ENCODE measurements at places on chromosomes 11 and 22.
A peak's percentile ranks its signal among the peaks of the same experiment; 100 is the strongest.

- no peak for DNase-seq
Observed at GRCh38 chr22:39937906-39938305, 22.3 kb upstream of the TMA7B start.

GRCh38 chr11:7471071-7471470 is 14.2 kb upstream of the OLFML1 start:
- DNase-seq = no peak

- DNase-seq = no peak
Observed at GRCh38 chr11:12089473-12089872, 20.9 kb upstream of the MICAL2 start.

GRCh38 chr11:640021-640706 is 3.1 kb downstream of the DRD4 start:
- no peak for DNase-seq

- no peak for DNase-seq
Observed at GRCh38 chr11:26753723-26754504, 32.1 kb upstream of the SLC5A12 start.

GRCh38 chr11:501001-501682 is 5.9 kb downstream of the RNH1 start:
- no peak for DNase-seq

GRCh38 chr11:78727816-78728215 is 153.2 kb upstream of the NARS2 start:
- no peak for DNase-seq

GRCh38 chr11:119511614-119512306 is 88.8 kb upstream of the THY1 start:
- DNase-seq = no peak

DNA sequence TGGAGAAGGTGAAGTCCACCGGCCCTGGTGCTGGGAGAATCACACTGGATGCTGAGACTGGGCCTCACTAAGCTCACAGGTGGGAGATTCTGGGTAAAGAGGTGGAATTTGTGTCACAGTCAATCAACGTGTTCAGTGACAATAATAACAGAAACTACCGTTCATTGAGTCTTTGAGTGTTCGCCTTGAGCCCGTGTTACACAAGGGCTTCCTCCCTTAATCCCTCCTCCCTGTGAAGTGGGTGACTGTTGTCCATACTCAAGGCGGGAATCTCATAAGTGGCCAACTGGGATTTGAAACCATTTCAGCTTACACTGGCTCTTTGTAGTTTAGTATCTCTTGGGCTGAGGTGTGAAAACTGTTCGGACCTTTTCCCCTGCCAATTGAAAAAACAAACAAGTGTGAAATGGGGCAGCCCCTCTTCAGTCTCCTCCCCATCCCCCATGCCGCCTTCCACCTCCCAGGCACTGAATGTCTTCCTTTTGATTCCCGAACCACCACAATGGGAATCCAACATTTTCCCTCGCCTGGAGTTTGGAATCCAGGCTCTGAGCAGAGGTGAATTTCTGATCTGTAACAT is 502.4 kb downstream of the MIAT start:
- DNase-seq = no peak

GRCh38 chr22:19478045-19478900 is 720 bp downstream of the UFD1 start:
- no peak for DNase-seq

DNA sequence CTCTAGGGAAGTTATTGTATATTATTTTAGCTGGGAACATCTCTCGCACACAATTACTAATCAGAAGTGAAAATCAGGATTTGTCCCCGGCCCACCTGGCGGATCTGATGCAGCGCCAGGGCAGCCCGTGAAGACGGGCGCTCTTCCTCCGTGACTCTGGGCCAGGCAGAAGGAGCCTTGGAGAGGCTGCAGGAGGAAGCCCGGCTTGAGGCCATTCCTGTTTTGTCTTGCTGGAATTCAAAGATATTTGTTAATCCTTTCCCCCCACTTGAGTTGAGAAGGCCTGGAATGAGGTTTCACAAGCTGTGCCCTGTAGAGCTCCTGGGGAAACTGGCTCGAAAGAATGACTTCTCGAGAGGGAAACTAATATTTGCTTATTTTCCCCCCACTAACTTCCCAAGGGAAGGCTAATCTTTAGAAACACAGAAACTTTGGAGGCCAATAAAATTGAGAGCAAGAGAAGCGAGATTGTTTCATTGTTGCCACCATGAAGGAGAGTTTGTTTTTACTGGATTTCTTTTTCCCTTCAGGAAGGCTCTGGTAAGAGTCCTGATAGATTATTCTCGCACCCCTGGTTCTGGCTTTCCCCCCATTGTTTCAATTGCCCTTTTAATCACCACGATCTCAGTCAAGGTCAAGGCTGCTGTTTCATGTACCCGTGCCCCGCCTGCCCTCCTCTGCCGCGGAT is 92.8 kb upstream of the SEPTIN5 start:
- DNase-seq = no peak

DNA sequence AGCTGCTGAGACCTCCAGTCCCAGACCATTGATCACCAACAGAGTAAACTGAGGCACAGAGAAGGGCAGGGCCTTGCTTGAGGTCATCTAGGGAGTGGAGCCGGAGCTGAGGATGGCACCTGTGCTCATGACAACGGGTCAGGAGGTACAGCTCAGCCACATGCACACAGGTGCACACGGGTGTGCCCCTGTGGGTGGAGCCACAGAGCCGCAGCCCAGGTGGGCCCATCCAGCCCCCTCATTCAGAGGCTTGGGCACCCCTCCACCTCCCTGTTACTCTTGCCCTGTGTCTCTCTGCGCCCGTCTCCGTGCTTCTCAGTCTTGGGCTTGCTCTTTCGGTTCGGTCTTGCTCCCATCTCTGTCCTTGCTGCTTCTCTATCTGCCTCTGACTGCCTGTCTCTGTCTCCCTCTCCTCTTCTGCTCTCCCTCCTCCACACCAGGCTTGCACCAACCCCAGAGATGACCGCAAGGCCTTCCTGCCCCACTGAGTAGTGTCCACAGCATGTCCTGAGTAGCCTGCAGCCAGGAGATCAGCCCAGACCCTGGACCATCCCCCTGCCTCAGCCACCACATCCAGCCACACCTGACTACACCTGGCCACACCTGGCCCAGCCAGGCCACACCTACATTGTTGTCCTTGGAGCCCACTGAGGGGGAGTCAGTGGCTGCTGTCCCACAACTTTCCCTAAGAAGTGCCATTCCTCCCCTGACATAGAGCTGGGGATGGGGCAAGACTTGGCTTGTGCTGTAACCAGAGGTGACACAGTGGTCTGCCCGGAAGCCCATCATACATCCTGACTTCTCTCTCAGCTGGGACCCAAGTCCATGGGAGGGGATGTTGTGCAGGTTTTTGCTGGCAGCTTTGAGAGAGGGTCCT is 39.3 kb upstream of the CRYBB3 start:
- no peak for DNase-seq

- no peak for DNase-seq
Observed at GRCh38 chr11:69497221-69497787, 15.8 kb downstream of the LINC01488 start.

GRCh38 chr22:23151827-23152226 is 6.5 kb downstream of the RAB36 start:
- DNase-seq = no peak

DNA sequence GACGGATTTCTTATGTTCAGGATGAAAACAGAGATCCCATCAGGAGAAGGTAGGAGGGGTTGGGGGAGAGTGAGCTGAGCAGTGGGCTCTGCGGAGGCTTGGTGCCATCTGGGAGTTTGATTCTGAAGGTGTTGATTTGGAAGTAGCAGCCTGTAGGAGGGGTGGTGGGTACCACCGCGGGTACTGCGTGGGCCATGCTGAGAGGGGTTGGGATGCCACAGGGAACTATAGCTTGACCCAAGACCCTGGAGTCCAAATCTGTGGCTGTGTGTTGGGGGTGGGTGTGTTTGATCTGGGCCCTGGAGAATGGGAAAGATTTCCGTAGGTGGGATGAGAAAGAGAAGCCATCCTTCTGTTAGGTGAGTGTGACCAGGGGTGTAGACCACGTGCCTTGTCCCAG is 5.0 kb downstream of the INCENP start:
- no peak for DNase-seq

GRCh38 chr22:17346578-17346977 is 22.7 kb upstream of the CECR2 start:
- DNase-seq = no peak

GRCh38 chr11:120096369-120097191 is 41.3 kb downstream of the TRIM29 start:
- DNase-seq = no peak

- no peak for DNase-seq
Observed at GRCh38 chr11:115201111-115201792, 303.0 kb downstream of the CADM1 start.

GRCh38 chr11:116762132-116762531 is 10.7 kb downstream of the BUD13 start:
- no peak for DNase-seq

- DNase-seq = no peak
Observed at GRCh38 chr22:29165321-29166060, 40.2 kb upstream of the EMID1 start.

- DNase-seq = no peak
Observed at GRCh38 chr11:120066738-120067437, 71.0 kb downstream of the TRIM29 start.

DNA sequence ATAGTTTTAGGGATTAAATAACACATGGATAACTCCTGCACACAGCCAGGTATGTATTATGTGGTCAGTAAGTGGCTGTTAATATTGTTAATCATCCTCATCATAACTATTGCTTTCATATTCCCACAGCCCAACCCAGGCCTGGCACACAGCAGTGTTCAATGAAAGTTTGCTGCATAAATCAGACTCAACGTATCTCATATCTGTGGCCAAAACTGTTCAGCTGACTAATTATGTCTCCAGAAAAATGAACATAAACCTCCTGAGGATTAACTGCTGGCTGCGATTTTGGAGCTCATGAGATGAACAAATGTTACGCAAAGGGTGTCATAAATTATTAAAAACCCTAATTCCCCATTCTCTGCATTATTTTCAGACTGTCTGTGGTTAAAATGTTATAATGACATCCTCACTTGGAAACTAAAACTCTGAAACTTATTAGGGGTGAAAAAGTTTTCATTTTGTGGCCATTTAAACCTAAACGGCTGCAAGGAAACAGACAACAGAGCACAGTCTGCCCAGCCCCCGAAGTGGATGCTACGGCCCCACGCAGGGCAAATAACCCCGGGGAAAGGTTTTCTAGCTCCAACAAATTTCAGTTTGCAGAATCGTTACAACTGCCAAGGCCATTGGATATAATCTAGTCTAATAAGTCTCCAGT is 17.3 kb downstream of the ABCC8 start:
- no peak for DNase-seq

DNA sequence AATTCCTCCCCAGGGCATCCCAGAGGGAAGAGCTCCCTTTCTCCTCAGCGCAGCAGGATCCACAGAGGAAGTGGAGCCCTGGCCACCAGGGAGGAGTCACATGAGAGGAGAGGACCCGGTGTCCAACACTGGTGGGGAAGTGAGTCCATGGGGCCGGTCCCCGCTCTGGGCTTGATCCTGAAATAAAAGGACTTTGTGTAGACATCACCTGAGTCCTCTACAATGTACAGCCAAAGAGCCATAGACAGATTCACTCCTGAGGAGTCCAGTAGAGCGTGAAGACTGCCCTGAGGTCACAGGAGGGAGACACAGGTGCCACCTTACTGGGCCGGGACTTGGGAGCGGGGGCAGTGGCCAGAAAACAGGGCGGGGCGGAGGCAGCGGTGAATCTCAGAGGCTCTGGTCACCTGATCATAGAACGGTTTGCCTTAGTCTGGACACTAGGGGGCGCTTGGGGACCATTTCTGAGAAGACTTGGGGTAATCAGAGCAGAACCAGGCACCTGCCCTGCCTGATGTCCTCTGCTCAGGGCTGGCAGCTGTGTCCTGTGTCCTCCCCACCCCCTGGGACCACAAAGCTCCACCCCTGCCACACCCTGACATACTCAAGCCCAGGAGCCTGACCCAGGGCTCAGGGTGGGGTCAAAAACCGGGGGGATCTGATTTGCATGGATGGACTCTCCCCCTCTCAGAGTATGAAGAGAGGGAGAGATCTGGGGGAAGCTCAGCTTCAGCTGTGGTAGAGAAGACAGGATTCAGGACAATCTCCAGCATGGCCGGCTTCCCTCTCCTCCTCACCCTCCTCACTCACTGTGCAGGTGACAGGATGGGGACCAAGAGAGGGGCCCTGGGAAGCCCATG is 112.7 kb downstream of the VPREB1 start:
- DNase-seq = peak; percentile 51

DNA sequence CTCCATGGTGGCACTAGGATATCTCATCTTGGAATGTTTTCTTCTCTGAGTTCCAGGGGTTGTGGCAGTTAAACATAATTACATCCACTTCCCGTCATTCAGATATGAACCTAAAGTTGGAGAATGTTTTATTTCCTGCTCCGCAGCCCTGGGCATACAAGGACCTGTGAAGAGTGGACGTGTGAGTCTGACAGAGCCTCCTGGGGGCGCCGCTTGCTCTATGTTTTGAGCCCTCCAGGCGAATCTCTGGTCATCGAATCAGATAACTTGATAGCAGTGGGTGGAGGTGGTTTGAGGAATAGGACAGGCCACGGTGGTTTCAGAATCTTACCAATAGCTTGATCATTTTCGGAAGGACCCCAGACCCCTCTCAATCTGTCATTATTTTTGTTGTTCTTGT is 174.2 kb downstream of the NTM start:
- DNase-seq = no peak

- no peak for DNase-seq
Observed at GRCh38 chr11:78370406-78371172, 47.0 kb downstream of the GAB2 start.

DNA sequence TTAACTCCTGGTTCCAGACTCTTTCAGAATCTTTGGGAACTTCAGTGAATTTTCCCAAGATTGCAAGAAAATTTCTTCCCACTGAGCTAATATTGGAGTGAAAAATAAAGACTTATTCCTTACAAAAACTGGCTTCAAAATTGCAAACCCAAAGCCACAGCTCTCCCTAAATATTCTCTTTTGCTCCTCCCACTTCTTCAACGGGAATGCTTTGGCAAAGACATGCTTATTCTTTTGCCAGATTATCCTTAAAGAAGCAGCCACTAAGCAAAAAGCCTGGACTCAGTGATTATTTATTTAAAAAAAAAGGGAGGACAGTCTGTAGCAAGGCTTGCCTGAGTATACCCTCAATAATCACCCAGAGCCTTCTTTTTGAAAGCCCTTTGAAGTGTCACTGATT is 902.4 kb upstream of the CCDC90B start:
- no peak for DNase-seq

DNA sequence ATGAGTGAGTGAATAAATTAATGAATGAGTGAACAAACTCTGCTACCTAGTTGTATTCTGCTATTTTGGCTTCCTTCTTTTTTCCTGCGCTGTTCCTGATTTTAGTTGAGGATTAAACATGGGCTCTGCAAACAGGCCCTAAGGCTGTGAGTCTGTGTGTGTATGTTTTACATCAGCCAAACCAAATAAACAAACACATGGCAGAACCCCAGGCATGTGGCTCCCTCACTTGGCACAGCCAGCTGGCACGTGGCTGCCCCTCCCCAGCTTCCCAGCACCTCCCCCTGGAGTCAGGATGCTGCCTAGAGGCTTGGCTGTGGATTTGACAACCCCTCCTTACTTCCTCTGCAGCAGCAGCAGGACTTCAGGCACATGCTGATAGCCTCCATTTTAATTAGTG is 593.2 kb downstream of the INSC start:
- DNase-seq = no peak
